ENCODE measurements at places on chromosomes 6 and 20. TPM values are rescaled to one million over a fixed set of nuclear protein-coding genes. Genes with fewer than 3 reads are reported as not detected.

DNA sequence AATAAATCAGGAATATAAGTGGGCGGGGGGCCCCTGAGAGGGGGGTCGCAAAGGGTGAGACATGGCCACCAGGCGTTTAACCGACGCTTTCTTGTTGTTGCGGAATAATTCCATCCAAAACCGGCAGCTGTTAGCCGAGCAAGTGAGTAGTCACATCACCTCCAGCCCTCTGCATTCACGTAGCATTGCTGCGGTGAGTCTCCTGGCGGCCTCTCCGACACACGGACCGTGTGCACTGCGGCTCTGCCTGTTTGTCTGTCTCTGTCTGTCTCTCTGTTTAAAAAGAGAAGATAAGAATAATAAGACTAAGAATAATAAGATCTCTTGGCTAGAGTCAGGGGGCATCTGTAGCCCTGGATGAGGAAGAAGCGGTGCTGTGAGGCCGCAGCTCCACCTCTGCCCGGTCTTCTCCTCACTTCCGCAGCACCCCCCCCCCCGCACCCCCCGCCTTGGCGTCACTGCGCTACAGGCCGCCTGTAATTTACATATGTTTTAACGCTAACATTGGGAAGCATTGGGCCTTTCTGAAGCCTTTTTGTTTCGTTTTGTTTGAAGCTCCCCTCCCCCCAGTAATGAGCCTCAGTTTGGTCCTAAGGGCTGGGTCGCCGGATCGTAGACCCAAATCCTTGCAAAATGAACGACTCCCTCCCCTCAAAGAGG is 993 bp downstream of the STX16 start:
- no peak for DNase-seq

GRCh38 chr6:149045404-149045803 is 272.1 kb upstream of the TAB2 start:
- DNase-seq: no peak

DSN1 gene
- 14.9 TPM for total RNA-seq

GRCh38 chr6:148273962-148274752 is 68.5 kb upstream of the SASH1 start:
- DNase-seq: no peak

DNA sequence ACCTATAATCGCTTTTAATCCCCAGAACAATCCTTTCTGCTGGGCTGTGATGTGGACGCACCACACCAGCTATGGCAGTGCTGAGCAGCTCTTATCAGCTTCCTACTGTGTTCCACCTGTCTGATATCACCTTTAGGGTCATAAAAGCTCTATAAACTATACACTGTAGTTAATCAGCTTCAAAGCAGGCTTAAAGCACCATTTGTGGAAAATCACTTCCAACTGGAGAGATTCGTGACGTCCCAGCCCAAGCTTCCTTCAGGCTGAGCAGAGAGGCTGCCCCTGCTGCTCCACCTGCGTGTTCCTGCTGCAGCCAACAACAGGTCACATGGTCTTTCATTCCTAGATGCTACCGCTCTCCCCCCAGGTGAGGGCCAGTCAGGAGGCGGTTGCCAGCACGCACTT is 156.5 kb downstream of the SMOC2 start:
- DNase-seq: no peak

GPR6 gene
- total RNA-seq: not detected

- no peak for DNase-seq
Observed at GRCh38 chr20:53530440-53530839, 63.2 kb downstream of the ZNF217 start.

GRCh38 chr6:17663226-17663625 is 43.5 kb downstream of the NUP153 start:
- no peak for DNase-seq

DNA sequence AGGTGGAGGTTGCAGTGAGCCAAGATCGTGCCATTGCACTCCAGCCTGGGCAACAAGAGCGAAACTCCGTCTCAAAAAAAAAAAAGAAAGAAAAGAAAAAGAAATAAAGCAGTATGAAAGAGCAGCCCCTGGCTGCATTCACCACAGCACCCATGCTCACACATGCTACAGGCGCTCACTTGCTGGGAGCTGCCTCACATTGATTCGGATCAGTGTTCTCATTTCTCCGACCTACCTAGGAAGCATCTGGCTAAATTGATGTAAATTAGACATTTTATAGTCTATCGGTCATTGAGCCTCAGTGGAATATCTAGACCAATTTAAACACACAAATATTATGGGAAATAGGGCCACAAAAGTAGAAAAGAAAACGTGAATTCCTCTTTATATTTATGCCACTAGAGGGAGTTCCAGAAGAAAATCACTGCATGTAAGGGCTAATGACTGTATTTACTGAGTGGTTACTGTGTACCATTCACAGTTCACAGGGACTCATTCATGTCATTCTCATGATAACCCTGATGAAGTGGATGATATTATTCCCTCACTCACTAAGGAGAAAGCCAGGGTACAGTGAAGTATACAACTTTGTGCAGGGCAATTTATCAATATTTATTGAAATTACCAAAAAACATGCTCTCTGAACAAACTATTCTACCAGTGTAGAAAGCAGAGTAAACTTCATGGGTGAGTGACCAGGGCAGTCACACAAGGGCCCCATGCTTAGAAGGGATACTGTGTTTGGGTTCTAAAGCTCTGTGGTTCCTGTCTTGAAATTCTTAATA is 5.3 kb upstream of the MOG start:
- no peak for DNase-seq

SLC22A7 gene
- not detected for total RNA-seq

DNA sequence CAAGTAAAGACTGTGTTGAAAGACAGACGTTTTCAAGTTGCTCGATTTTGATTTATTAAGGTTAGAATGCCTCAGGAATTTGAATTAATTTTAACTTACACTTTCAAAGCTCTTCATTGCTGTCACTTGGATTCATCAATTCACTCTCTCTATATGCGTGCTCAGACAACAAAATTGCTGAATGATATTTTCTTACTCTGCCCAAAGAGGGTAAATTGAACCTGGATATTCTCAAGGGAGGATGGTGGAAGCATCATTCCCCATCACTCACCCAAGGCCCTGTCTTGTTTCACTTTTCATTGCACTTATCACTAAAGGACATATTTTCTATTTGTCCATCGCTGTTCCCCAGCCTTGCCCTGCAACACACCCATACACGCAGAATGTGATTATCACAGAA is 102.3 kb downstream of the PDE7B start:
- DNase-seq: no peak

- no peak for DNase-seq
Observed at GRCh38 chr6:30879684-30880427, 4.5 kb upstream of the DDR1 start.

- DNase-seq: no peak
Observed at GRCh38 chr6:138454981-138455706, 44.1 kb downstream of the NHSL1 start.

DNA sequence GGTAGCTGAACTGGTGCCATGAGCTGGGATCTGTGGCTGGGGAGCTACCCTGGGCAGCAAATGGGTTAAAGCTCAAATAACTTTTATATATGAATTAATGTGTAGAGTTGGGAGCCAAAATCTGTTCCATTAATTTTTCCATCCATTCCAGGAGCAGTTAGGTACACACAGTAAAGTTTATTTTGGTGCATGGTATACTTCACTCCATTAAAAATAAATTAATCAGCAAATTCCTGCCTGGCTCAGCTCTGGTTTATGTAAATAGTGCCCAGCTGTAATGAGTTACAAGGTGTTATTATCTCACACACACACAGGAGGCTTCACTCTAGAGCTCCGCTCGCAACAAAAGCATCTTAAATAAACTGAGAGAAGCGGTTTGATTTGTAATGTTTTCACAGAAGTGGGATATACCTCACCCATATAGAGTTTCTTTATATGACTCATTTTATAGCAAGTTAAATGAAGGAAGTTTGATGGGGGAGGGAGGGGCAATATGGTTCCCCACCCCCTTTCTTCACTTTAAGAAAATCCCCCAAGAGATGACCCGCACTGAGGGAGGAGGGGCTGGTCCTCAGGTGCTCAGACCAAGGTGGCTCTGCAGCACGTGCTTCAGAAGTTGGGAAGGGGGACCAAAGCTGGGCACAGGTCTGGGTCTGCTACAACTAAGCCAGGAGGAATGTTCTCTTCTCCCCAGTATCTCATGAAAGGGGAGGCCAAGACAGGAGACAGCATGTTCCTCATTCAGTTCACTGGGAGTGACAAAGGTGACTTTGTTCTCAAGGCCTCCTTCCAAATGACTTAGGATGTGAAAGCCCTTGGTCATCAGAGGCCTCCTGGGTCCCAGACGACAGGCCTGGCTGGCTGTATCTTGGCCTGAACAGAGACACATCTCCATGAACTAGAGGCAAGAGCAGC is 10.5 kb upstream of the FAM83C start:
- DNase-seq: peak; percentile 15

DNA sequence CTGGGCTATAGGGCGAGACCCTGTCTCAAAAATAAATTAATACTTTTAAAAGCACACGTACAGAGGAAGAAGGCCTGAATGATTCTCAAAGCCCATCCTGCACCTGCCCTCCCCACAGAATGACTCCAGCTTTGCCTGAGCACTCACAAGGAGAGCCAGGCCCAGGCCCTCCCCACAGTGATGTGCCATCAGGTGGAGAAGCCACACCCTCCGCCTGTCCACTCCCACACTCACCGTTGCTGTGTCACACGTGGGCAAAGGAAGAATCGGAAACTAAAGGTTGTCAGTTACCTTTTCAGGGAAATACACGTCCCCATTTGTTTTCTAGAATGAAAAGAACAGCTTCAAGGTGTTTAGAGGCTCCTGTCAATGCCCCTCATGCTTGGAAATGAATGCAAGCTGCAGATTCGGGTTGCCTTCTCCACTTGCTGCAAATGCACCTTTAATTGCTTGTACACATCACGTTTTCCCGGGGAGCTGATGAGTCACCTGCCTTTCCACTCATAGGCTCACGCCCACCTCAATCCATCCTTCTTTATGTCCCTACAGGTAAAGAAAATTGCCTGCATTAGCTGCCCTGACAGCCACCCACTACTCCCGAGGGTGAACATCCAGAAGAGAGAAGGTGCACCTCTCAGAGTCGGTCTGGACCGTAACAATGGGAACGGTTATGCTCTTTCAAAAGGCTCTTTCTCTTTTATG is 45.5 kb upstream of the AFDN start:
- no peak for DNase-seq

DNA sequence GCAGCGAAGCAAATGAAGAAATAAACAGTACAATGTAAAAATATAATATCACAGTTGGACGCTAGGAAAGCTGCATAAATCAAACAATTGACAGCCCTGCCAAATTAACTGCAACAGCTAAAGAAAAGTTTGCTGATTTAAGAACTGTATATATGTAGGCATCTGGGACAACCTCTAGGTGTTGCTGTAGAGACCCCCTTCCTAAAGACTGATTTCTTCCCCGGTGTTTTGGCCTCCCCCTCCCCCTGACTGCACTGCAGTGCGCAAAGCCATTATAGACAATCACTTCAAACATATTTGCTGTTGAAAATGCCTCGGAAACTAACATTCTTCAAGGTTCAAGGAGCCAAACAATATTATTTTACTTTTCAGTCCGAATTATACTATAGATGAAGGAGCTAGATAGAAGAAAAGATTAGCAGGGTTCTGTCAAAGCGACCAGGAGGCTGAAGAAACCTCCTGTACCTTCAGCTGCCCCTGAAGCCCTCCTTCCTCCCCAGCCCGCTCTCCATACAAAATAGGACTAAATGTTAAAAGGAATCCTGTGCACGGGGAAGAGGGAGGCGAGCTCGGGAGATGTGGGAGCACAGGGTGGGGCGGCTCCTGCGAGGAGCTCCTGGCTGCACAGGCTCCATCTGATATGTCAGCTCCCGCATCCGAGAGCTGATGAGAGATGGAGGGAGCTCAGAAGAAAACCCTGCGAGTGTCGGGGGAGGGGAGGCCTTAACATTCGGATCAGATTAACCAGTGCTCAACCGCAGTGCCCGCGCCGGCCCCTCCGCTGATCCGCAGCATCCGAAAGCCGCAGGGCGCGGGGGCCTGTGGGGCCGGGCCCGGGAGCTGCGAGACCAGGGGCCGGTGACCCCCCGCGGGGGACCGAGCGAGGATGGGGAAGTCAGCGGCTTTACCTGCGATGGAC is 822 bp downstream of the ELOVL4 start:
- no peak for DNase-seq

SAMD3 gene
- total RNA-seq: not detected

C20orf173 gene
- not detected for total RNA-seq
